ENCODE measurements at places on chromosomes 1 and 21. TPM values are rescaled to one million over a fixed set of nuclear protein-coding genes. Genes with fewer than 3 reads are reported as not detected.

The SLAMF1 gene
- not detected for total RNA-seq

The HCRTR1 gene
- 0.35 TPM for total RNA-seq

The PCP4 gene
- 2.3 TPM for total RNA-seq

The PAQR6 gene
- 7.1 TPM for total RNA-seq

The CIART gene
- 10.6 TPM for total RNA-seq

The LYSMD1 gene
- 4.9 TPM for total RNA-seq

Data from H1 (cell line).